ENCODE measurements at places on chromosomes 6 and 20. TPM values are rescaled to one million over a fixed set of nuclear protein-coding genes. Genes with fewer than 3 reads are reported as not detected.

The GJA10 gene
- total RNA-seq = not detected

The HEY2 gene
- total RNA-seq = 1.1 TPM

The IL17A gene
- total RNA-seq = not detected

The SLC22A23 gene
- 4.4 TPM for total RNA-seq

The SCUBE3 gene
- total RNA-seq = 0.75 TPM

The KCNG1 gene
- 8.6 TPM for total RNA-seq

The IDH3B gene
- total RNA-seq = 134 TPM

Data from endothelial cell of coronary artery (primary cell).